AML-193 (cell line): ENCODE measurements at places on chromosomes 16 and 17.

- no peak for DNase-seq
These were observed 4.9 kb downstream of the FA2H start for GRCh38 chr16:74769586-74770190.

- DNase-seq, result no peak
These were observed 4.8 kb downstream of the GSG1L2 start for GRCh38 chr17:9817086-9817485.

DNA sequence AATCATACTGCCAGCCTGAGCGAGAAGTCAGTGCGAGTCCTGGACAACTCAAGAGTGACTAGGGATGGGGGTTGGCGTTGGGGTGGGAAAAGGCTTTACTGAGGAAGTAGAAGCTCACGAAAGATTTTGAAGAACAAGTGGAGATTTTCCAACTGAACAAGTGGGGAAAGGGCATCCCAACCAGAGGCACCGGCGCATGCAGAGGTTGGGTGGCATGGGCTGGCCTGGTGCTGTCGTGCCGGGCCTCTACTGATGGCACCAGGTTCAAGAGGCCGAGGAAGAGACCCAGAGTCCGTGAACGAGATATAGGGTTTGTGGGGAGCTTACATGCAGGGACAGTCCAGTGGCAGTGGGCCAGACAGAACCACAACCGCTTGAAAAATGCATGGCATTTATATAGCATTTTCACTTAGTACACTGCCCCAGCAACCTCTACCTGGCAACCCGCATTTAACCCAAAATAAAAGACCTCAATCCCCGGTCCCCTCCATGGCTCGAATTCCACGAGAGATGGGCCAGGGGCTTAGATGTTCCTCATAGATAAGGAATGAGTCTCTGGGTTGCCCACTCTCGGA is 7.7 kb upstream of the ITGA3 start:
- DNase-seq, result no peak

- peak; percentile 13 for DNase-seq
These were observed 11.2 kb upstream of the CEP20 start for GRCh38 chr16:15899538-15900100.

GRCh38 chr16:85670840-85671239 is 17.9 kb downstream of the GINS2 start:
- DNase-seq, result no peak

DNA sequence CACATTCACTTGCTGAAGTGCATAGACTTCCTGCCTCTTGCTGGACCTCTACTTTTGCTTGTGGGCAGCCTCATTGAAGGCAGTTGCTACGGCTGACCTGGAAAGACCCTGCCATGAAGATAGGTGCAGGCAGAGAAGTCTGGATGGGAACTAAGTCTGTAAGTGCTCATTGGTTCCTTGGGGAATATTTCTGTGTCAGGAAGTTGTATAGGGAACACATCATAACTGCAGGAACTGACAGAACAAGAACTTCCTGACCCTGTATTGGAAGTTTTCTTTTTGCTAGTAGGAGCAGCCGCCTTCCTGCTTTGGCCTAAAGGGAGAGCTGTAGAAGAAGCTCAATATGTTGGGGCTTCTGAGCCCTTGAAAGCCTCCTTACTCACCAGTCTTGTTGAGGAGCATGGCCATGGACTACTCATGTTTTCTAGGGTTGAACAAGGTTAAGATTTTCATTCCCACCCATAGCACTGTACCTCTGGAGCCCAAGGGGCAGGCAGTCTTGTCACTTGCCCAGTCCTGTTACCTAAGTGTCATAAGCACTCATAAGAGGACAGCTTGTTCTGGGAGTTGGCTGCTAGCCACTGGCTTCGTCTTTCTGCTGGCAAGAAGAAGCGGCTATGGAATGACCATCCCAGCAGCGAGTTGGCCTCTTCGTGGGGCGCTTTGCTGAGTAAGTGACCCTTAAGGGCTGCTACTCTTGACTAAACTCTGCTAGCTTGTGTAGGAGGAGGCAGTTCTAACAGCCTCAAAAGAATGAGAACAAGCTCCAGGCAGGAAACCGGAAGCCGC is 7.2 kb downstream of the UBFD1 start:
- DNase-seq, result no peak

DNA sequence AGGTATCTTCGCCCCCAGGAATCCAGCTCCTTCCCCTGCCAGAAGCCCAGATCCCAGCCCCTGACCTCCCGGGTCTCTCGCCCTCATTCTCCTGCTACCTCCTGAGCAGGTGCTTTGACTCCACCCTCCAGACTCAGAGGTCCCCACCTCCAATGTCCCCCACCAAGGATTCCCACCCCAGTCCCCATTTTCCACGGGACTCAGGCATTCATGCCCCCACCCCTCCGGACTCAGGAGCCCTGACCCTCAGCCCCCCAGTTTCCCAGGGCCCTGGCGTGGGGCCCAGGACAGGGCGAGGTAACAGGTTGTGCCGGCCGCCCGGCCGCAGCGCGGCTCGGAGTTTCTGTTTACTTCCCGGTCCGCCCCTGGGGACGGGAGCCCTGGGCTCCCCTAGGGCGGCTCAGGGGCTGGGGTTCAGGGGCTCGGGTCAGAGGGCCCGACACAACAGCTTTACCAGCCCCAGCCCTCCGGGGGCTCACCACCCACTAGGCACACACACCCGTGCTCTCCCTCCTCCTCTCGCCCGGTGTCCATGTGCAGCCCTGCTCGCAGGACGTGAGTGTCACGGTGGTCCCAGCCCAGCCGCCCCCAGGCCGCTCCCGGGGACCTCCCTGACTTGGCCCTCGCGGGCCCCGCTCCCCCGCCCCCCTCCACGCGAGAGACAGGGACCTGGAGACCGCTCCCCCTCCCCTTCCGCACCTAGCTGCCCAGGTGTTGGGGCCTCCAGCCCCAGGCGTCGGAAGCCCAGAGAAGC is 595 bp downstream of the BICDL2 start:
- DNase-seq, result no peak

GRCh38 chr16:78390508-78391324 is 291.3 kb downstream of the WWOX start:
- DNase-seq, result no peak

DNA sequence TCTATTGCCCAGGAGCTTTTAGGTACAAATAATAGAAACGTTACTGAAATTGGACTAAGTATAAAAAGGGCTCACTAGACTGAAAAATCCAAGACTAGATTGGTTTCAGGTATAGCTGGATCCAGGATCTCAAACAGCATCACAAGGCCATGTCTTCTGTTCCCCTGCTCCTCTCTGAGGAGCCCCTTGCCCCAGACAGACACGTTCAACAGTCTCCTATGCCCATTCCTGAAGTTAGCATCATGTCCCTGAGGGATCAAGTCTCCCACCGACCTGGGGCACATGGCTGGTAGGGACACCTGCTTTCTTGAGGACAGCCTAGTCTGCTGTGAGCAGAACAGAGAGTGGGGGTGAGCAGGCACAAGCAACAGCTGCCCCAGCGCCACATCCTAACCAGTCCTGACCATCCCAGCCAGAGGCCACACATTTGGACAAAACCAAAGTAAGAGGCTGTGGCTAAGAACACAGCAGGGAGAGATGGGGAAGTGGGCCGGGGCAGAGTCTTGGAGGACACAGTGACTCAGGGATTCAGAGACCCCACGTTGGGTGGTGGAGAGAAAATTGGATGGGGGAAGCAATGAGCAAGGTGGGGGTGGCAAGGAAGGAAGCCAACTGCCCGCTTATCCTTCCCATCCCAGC is 10.5 kb upstream of the MMP2 start:
- DNase-seq, result no peak

GRCh38 chr16:57786632-57787518 is 15.4 kb downstream of the KIFC3 start:
- no peak for DNase-seq

GRCh38 chr17:6276711-6277110 is 158.2 kb downstream of the AIPL1 start:
- no peak for DNase-seq

DNA sequence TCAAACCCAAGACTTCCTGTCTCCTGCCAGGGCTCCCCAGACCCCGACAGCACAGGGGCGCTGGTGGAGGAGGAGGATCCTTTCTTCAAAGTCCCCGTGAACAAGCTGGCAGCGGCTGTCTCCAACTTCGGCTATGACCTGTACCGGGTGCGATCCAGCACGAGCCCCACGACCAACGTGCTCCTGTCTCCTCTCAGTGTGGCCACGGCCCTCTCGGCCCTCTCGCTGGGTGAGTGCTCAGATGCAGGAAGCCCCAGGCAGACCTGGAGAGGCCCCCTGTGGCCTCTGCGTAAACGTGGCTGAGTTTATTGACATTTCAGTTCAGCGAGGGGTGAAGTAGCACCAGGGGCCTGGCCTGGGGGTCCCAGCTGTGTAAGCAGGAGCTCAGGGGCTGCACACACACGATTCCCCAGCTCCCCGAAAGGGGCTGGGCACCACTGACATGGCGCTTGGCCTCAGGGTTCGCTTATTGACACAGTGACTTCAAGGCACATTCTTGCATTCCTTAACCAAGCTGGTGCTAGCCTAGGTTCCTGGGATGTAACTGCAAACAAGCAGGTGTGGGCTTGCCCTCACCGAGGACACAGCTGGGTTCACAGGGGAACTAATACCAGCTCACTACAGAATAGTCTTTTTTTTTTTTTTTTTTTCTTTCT is 8.1 kb downstream of the SERPINF1 start:
- no peak for DNase-seq

- DNase-seq, result no peak
These were observed 22.5 kb downstream of the NPRL3 start for GRCh38 chr16:116015-116414.

DNA sequence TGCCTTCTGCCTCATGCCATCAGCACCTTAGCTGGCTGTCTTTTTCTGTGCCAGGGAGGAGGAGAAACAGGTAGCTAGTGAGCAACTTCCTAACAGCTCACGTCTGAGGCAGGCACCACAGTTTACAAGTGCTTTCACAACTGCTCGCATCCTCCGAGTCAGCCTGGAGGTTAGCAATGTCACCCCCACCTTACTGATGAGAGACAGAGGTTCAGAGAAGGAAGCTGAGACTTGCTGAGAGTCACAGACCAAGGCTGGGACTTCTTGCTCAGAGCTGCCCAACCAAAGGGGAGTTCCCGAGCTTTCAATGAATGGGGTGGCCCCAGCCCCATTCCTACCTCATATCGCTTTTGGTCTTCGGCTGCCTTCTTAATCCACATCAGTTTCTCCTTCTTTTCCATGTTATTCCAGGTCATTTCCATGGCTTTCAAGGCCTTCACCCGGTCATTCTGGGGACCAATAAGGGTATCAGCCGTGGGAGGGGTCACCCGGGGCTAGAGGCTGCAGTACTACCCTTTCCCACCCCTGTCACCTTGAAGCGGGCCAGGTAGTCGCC is 9.6 kb downstream of the UBTF start:
- DNase-seq, result no peak

DNA sequence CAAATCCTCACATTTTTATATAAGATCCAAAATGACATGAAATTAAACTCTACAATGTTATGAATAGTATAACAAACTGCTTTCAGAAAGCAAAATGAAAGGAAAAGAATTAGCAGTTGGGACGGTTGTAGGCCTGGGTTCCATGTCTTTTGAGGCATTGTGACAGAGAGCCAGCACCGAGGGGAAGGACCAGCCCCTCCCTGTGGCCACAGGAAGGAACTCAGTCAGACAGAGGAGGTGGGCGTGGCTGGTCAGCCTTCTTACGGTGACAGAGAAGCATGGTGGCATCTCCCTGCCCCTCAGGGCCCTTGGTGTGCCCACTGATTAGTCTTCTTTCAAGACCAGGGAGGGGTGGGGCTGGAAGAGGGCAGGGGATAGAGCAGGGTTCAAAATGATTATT is 5.7 kb downstream of the ZNF319 start:
- DNase-seq, result peak; percentile 77

DNA sequence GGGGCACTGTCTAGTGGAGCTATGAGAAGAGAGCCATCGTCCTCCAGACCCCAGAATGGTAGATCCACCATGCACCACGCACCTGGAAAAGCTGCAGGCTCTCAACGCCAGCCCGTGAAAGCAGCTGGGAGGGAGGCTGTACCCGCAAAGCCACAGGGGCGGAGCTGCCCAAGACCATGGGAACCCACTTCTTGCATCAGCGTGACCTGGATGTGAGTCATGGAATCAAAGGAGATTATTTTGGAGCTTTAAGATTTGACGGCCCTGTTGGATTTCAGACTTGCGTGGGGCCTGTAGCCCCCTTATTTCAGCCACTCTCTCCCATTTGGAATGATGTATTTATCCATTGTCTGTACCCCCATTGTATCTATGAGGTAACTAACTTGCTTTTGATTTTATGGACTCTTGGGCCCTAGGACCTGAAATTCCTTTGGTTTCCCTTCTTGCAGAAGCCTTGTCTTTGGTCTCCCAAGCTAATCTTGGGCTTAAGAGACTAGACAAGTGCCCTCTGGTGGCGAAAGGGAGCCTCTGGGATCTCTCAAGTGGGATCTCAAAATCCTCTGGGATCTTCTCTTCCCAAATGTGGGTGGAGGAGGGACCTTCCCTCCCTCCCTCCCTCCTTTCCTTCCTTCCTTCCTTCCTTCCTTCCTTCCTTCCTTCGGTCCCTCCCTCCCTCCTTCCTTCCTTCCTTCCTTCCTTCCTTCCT is 58.2 kb upstream of the HAPSTR1 start:
- no peak for DNase-seq

DNA sequence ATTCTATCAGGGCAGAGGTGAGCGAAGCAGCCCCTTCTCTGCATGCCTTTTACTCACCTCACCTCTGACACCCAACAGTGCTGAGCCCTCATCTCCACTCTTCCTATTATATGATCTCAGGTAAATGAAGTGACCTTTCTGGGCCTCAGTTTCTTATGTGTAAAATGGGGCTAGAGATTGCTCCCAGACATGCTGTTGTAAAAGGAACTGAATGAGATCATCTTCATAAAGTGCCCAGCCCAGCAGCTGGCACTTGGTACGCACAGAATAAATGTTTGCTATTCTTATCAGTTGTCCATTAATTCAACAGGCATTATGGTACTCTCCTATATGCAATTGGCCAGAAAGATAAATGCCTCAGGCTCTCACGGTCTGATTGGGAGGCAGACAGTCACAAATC is 4.5 kb upstream of the GALK1 start:
- no peak for DNase-seq

DNA sequence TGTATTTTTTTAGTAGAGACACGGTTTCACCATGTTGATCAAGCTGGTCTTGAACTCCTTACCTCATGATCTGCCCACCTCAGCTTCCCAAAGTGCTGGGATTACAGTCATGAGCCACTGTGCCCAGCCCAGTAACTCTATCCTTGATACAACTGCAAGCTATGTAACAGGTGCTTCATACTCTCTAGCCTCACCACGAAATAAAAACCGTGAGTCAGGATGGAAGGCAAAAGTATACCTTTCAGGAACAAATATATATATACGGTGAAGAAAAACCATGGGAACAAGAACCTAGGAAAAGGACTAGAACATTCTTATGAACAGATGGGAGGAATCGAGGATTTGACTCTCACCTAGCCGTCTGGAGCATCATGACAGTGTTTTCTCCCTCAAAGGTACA is 9.6 kb upstream of the FBF1 start:
- no peak for DNase-seq
